ENCODE measurements at places on chromosomes 2 and 18.

DNA sequence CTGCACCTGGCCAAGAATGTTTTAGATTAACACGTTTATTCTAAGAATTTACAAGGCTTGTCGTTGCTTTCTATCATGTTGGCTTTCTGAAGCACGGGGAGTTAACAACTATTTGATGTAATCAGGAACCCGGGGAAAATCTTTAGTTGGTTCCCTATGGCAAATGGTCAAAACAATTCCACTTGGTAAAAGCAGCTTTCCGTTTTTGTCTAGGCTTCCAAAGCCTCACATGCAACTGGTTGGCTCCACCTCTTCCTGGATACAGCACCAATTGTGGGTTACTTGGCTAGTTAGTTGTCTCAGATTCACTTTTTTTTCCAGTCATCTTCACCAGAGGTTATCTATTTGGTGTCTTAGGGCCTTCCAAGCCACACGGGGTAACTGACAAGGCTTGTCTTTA lies 2.8 kb downstream of the COLEC12 start:
- DNase-seq = no peak

DNA sequence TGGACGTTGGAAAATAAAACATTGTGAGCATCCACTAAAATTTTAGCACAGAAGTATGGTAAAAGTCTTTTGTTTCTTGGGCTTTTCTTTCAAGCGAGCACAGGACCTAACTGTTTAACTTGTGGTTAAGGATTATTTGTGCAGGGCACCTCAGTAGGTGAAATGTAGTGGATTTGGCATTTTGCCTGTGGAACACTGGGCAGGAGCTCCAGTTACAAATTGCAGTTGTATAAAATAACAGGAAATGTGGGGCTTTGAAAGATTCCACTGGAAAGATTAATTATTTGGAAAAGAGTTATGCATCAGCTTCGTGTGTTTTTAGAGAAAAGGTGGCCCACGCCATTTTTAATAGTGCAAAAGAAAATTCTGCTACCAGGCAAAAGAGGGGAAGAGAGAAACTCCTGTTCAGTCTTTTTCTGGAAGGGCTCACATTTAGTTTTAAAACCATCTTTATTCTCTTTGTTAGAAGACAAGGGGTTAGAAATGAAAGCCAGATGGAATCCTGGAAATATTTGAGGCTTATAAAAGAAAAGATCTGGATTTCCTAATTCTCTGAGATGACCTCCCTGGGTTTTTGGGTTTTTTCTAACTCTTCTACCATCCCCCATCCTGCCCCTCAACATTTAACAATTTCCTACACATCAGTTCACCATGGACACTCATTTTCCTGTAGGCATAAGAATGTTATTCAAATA lies 144.3 kb upstream of the SERTAD2 start:
- DNase-seq = no peak

GRCh38 chr18:72634500-72634899 lies 90.4 kb upstream of the CBLN2 start:
- no peak for DNase-seq

- no peak for DNase-seq
These were observed 28.4 kb downstream of the ARL4C start for GRCh38 chr2:234468503-234468902.

GRCh38 chr2:222381566-222381965 lies 42.8 kb upstream of the SGPP2 start:
- no peak for DNase-seq

- no peak for DNase-seq
These were observed 907.0 kb downstream of the EPHA4 start for GRCh38 chr2:220665108-220665471.

DNA sequence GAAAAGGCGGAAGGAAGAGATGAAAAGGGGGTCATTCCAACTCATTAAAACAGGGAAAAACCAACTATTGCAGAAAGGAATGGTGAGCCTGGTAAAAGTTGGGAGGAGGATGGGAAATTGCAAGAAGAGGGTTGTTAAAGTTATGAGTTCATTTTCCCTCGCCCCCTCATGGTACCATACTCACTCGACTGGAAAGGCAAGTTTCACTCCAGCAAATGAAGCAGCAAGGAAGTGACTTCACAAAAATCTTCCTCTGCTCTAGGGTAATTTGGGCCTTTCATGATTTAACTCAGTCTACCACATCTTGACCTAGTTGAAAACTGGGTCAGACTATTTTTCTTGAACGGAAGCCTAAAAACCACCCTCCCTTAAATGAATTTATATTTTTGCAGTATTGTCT lies 22.8 kb upstream of the DAW1 start:
- no peak for DNase-seq

DNA sequence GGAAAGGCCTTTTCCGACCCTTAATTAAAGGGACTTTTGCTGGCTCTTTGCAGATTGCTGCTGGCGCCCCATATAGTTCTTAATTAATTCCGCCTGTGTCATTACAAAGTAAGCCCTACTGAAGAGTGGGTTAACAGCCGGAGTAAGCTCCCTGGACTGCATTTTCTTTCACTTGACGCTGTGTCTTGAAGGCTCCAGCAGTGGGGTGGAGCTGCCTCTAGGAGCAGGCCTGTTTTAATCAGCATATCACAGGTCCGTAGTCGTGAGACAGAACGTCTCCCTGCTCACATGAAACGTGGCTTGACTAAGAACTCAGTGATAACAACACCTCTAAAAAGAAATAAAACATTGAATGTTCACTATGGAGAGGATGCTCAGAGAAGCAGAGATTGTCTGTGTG lies 329.9 kb upstream of the RAB12 start:
- DNase-seq = no peak

DNA sequence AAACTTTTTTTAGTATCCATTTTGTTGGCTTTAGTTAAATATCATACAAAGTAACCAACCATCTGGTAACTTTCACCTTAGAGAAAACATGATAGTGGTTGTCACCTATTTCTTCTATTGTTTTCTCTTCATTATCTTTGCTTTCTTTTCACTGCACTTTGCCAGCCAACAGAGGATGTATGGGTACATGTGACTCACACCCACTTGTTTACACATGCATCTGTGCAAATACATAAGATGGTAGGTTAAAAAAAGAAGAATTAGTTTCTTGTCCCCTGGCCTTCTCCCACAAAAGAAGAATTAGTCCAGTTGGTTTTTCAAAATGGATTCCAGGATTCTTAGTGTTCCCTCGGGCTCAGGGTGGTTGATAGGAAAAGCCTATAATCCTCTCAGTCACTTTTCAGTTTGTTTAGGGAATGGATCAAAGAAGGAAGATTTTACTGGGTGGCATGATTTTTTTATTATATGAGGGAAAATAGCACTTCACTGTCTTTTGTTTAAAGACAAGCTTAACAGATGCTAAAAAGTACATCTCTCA lies 46.6 kb downstream of the CDK15 start:
- DNase-seq = no peak

GRCh38 chr18:62827397-62827796 lies 112.1 kb downstream of the PHLPP1 start:
- DNase-seq = no peak

GRCh38 chr2:84846041-84846663 lies 34.7 kb downstream of the TRABD2A start:
- DNase-seq = no peak

Data from amygdala (tissue), 56 donors.